ENCODE measurements at places on chromosomes 12 and 14. TPM values are rescaled to one million over a fixed set of nuclear protein-coding genes. Genes with fewer than 3 reads are reported as not detected.

GRCh38 chr12:128557231-128557630 lies 266.5 kb downstream of the SLC15A4 start:
- no peak for DNase-seq

DNA sequence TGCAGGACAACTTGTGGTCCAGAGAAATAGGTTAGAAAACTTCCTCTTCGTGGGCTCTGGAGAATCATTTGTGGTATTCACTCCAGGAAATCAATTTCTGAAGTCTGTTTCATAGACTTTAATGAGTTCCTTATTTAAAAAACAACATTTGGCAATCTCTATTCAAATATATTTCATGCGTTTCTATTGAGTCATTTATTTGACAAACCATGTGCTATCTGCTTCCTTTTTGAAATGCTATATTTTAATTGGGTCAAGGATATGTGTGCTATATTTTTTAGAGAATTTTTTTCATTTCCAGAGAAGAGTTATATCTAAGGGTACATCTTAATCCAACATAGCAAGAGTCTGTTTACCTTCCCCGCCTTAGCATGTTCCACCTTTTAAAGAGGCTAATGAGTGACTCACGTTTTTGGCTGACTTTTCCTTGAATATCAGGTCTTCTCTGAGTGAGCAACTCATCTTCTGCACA lies 252.4 kb upstream of the EGLN3 start:
- DNase-seq: no peak

DNA sequence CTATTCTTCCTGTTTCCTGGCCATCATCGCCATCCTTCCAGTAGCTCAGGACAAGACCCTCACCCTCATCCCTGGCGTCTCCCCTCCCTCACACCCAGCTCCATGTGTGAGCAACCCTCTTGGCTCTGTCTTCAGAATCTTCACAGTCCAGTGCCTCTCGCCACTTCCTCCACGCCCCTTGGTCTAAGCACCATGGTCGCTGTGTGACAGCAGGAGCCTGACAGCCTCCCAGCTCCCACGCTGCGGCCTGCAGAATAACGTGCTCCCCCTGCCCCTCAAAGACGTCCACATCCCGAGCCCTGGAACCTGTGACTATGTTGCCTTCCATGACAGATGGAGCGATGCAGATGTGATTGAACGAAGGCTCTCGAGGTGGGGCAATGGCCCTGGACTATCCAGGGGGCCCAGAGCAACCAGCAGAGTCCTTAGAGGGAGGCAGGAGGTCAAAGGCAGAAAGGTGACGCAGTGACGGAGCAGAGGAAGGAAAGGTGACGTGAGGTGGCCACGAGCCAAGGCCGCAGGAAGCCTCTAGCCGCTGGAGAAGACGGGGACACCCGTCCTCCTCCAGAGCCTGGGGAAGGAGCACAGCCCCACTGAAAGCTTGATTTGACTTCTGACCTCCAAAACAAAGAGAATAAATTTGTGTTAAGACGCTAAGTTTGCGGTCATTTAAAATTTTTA lies 139.8 kb downstream of the CALM1 start:
- DNase-seq: no peak

DNA sequence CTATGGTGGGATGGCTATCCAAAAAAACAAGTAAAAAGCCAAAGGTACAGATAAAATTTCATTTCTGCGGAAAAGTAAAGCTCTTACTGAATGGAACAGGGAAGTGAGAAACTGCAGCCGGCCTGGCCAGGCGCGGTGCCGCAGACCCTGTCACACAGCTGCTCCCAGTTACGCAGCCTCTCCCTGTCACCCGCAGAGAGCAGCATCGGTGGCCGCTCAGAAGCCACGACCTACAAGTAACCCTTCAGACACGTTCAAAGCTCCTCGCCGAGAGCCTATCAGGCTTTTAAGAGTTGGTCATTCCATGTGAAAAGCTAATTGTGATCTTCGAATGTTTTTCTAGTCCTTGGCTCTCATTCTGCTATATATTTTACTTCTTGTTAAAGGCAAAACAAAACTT lies 11.0 kb upstream of the ANKLE2 start:
- DNase-seq: no peak

GRCh38 chr14:56805201-56805991 lies 4.9 kb downstream of the OTX2 start:
- no peak for DNase-seq

DNA sequence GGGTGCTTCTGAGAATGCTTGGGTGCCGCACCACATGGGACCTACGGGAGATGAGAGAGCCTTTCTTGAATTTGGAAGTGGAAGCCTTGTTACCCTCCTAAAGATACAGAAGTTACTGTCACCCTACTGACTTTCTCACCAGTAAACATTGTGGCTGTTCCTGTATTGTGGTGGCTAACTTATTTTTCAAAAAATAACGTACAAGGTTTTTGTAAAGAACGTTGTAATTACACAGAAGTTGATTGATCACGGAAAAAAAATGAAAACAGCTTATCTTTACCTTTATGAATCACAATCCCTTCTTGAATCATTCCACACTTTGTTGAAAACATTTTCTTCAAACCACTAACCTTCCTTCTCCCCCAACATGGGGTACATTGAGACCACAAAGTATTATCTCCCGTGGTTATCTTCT lies 22.0 kb upstream of the PPFIBP1 start:
- DNase-seq: no peak

GRCh38 chr14:69658664-69659261 lies 47.4 kb downstream of the SUSD6 start:
- no peak for DNase-seq

- no peak for DNase-seq
These were observed 14.8 kb downstream of the SLC25A29 start for GRCh38 chr14:100291305-100292075.

DNA sequence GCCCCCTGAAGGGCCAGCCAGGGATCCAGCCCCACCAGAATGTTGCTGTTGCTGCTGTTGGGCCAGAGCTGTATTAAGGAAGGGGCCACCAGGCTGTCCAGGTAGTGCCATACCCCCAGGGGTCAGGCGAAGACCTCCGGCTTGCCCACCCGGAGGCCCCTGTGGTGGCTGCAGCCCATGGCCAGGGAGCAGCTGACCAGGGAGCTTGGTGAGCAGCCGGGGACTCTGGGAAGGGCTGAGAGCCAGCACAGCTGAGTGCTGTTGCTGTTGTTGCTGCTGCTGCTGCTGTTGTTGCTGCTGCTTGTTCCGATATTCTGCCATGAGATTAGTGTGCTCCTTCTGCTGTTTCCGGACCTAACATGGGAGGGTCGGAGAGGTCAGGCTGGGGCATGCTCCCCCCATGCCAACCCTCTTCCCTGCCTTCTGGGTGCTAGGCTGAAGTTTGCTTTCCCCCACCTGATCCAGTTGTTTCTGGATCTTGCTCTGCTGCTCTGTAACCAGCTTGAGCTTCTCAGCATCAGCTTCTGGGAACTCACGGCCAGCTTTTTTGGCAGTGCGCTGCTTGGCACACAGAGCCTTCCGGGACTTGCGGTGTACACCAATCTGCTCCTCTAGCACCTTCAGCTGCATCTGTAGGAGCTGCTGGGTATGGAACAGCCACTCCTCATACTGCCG lies 15.2 kb upstream of the PRKAG1 start:
- DNase-seq: no peak

- peak; percentile 17 for DNase-seq
These were observed 838 bp downstream of the LRIG3 start for GRCh38 chr12:58919231-58920101.

DNA sequence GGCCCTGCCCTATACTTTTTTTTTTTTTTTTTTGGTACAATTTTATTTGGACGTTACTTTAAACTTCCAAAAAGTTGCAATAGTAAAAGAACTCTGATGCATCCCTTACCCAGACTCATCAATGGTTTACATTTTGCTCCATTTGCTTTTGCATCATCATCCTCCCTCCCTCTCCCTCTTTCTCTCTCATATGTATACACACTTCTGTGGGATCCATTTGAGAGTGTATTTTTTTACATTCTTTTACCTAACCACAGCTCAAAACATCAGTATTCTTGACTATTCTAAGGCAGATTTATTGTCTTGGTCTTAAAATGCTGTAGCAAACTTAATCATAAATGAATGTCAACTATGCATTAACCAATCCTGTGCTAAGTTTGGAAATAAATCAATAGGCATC lies 111.6 kb downstream of the PRICKLE1 start:
- DNase-seq: no peak

DNA sequence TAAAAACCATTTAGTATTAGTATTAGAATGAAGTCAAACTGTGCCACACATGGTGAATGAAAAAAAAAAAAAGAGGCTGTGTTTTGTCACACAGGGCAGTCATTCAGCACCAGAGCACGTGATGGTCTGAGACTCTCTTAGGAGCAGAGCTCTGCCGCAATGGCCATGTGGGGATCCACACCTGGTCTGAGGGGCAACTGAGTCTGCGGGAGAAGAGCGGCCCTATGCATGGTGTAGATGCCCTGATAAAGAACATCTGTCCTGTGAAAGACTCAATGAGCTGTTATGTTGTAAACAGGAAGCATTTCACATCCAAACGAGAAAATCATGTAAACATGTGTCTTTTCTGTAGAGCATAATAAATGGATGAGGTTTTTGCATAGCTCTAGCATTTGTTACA lies 12.2 kb upstream of the BDKRB1 start:
- no peak for DNase-seq

- DNase-seq: peak; percentile 80
These were observed 1.1 kb upstream of the RNASE4 start for GRCh38 chr14:20683125-20683890.

DNA sequence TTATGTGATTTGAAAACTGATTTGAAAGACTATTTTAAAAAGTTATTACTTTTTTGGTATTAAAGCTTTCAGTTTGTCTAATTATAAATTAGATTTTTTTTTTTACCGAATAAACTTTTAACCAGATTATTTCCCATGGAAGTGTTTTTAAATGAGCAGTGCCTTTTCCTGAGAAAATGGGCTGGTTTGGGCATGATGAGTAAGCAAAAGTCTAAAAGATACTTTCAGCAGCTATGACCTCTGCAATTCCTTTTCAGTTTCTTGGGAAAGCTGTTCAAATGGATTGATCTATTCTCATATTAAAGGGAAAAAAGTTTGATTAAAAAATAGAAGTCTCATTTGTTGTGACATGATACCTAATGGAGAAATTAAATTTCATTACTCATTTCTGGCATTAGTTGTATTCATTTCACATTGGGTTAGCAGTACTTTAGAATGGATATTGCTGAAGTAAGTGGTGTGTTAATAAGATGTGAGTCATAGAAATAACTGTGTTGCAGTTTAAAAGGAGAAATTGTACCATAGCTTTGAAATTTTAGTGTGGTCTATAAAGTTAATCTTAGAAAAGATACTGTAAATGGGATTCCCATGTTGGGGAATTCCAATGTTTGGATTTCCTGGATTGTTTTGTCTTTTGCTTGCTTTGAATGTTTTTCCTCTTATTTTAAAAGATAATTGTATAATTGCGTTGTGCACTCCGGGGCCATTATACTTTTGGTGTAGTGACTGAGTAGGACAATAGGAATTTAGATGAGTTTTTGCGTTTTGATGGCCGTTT lies 21.0 kb downstream of the KTN1 start:
- no peak for DNase-seq

- DNase-seq: no peak
These were observed 51.9 kb downstream of the SH2B3 start for GRCh38 chr12:111457577-111457976.

DNA sequence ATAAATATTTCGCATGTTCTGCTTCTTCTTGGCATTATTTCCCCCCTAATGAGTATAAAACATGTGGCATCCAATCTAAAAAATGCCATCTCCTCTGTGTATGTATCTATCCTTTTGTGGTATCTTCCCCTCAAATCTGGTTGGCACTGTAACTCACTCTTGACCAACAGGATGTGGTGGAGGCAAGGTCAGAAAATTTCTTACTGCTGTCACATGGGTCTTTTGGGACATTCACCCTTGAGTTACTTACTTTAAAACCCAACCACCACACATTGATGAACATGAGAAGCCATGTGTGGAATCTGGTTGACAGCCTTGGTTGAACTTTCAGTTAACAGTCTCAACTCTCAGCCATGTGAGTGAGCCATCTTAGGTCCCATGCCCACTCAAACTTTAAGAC lies 516.9 kb downstream of the SLC16A7 start:
- no peak for DNase-seq

DNA sequence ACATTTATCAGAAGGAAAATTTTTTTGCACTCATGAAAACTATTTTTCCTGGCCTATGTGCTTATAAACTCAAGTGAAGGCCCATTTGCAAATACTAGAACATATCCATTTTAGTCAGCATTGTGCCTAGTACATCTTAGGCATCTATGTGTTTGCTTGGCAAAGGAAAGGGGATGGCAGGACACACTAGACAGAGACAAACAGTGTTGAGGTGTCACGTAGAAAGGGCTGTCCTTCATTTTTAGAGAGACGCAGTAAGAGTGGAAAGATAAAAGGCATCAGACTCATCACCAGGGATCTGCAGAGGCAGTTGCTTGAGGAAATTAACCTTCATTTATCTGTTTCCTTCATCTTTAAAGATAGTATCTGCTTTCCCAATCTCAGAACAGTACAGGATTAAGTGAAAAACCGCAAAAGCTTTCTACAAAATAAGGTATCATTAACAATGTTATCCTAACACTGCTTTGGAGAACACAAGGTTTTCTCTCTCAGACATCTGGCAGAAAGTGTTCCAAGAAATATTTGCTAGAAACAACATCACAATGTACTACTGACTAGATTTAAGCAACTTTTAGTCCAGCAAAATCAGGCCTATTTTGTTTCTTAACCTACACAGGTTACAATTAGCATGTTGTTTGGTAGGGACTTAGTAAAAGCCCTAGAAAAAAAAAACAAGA lies 2.0 kb downstream of the YBX3 start:
- no peak for DNase-seq

DNA sequence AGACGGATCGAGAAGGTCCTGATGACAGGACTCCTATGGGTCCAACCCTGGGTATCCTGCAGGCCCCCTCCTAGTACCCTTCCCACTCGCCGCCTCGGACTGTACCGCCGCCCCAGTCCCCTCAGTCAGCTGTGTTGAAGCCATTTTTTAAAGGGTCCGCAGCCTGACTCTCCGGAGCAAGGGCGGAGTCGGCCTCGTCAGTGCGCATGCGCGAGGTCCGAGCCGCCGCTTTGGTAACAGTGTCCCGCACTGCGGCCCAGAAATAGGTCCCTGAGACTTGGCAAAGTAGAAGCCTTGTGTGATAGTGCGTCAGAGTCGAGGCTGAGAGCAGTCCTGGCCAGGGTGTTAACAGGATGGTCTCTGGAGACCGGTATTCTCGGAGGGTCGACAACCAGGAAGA lies 769.0 kb upstream of the ALG10B start:
- DNase-seq: no peak

- peak; percentile 39 for DNase-seq
These were observed 276.6 kb downstream of the NRXN3 start for GRCh38 chr14:78446807-78447206.

GRCh38 chr12:42992826-42993225 lies 403.3 kb upstream of the PRICKLE1 start:
- no peak for DNase-seq

Gene FIGNL2
- 42.0 TPM for total RNA-seq

Gene RASSF9
- total RNA-seq: 2.2 TPM

Gene FSCB
- not detected for total RNA-seq

Gene NRXN3
- total RNA-seq: 2.3 TPM

Gene ASCL1
- total RNA-seq: not detected

Gene FGD4
- 17.2 TPM for total RNA-seq

Gene TAS2R10
- total RNA-seq: 0.87 TPM

Gene OTX2
- 12.0 TPM for total RNA-seq

Gene FAIM2
- total RNA-seq: not detected

Gene TSPAN9
- 116 TPM for total RNA-seq

Data from endothelial cell (in vitro differentiated cells).